Airway epithelial cell (primary cell): ENCODE measurements at places on chromosomes 4 and X. TPM values are rescaled to one million over a fixed set of nuclear protein-coding genes. Genes with fewer than 3 reads are reported as not detected.

The SRPK3 gene
- 0.07 TPM in 1 of 2 replicates, not detected in the other for total RNA-seq

The SLC2A9 gene
- 19.0 and 26.5 TPM in 2 replicates for total RNA-seq

The FGA gene
- not detected in 2 replicates for total RNA-seq

The MTHFD2L gene
- 23.2 and 26.1 TPM in 2 replicates for total RNA-seq

The RS1 gene
- not detected in 2 replicates for total RNA-seq

The EFHC2 gene
- total RNA-seq = 0.56 and 1.3 TPM in 2 replicates

The DRD5 gene
- total RNA-seq = not detected in 2 replicates

The CD99L2 gene
- total RNA-seq = 24.6 and 32.8 TPM in 2 replicates
